ENCODE measurements at places on chromosomes 6 and 20.
A peak's percentile ranks its signal among the peaks of the same experiment; 100 is the strongest.

- no peak for DNase-seq
Observed at GRCh38 chr20:25538838-25539665, 46.3 kb downstream of the NINL start.

GRCh38 chr6:138428944-138429598 is 25.0 kb downstream of the HEBP2 start:
- peak; percentile 63 for DNase-seq

DNA sequence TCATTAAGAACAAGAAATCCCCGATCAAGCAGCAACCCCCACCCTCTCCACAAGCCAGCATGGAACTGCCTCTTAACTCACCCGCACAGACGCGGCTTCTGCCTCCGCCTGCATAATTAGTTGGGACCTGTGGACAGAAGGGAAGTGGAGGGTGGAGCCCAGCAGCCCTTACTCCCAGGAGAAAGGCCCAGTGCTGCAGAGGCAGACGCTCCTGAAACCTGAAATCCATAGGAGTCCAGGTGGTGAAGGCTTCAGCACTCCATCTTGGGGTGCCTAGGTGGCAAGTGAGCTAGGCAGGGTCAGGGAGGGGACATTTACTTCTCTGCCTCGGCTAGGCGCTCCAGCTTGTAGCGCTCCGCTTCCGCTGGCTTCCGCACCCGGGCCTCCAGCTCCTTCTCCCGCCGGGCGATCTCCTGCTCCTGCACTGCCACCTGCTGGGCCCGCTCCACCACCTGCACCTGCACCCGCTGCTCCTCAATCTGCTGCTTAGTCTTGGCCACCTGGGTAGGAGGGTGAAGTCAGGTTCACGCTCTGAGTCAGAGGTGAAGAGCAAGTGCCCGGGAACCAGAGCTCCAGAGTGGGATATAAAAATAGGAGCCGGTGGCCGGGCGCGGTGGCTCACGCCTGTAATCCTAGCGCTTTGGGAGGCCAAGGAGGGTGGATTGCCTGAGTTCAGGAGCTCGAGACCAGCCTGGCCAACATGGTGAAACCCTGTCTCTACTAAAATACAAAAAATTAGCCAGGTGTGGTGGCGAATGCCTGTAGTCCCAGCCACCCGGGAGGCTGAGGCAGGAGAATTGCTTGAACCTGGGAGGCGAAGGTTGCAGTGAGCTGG is 10.7 kb downstream of the TUBB start:
- DNase-seq: peak; percentile 68

DNA sequence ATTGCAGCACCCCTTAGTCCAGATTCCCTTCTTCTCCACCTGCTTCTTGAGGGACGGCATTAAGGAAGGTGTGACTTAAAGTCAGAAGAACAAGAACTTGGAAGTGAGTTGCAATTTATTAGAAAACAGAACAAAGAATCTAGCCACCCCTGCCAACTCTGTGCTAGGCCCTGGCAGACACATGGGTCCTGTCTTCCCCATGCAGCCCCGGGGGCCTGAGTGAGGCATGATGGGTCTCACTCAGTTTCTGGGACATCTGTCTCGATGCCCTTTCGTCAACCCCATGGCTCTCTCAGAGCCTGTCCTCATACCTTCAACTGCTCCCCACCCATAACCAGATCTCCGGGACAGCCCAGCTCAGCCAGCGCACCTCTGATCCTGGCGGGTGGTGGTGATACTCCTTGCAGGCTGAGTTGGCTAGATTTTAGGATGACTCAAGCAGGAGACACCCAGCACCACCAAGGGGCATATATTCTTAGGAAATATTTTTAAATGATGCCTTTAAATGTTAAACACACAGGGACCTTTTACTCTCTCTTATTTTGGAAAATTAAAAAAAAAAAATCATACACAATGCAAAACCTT is 143.2 kb upstream of the RNF24 start:
- no peak for DNase-seq

GRCh38 chr6:132866762-132867449 is 52.5 kb downstream of the RPS12 start:
- DNase-seq: peak; percentile 72

DNA sequence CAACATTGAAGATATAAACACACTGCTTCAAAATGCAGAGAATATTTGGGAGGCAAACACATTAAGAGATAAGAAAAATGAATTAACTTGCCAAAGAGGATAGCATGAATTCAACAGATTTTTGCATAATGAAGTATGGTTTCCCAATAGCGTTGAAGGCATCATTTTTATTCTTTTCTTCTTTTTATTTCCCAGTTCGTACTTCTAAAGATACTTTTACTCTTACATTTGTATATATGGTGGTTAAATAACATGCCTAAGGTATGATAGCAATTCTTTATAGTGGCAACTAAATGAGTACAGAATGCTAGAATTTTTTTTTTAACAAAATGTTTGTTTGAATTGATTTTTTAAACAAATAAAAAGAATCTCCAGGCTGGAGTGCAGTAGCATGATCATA is 473.4 kb upstream of the MARCKS start:
- peak; percentile 43 for DNase-seq

GRCh38 chr6:105258816-105259215 is 79.0 kb upstream of the POPDC3 start:
- no peak for DNase-seq

GRCh38 chr6:162026843-162027242 is 700.7 kb downstream of the PRKN start:
- no peak for DNase-seq

DNA sequence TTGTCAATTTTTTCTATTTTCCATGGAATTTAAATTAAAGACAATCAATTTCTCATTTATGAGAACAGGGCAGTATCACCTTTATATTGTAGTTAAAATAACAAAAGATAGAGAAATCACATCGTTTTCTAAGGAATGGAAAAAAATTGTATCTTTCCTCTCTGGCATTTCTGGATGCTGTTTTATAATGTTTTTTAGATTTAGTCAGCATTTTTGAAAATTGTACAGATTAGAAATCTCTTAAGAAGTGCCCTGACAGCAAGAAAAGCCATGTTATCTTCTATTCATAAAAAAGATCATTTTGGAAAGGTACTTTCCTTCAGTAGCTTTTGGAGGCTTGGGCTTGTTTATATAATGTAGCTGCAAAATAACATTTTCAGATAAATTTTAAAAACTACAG is 116.9 kb downstream of the PLG start:
- no peak for DNase-seq

- DNase-seq: no peak
Observed at GRCh38 chr6:170238741-170239565, 51.9 kb downstream of the DLL1 start.

GRCh38 chr20:11453430-11453829 is 464.3 kb upstream of the BTBD3 start:
- peak; percentile 93 for DNase-seq

DNA sequence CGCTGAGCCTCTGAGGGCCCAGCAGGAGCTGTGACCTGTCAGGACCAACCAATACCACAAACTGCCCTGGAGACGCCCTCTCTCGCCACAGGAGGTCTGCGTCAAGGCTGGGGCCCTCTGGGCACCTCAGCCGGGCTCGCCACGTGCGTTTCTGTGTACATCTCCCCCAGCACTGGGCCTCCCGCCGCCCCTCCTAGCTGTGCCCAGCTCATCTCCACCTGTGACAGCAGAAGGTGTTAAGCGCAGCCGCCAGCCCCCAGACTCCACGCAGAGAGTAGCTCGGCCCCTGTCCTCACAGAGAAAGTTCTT is 91.4 kb downstream of the TAF4 start:
- no peak for DNase-seq

DNA sequence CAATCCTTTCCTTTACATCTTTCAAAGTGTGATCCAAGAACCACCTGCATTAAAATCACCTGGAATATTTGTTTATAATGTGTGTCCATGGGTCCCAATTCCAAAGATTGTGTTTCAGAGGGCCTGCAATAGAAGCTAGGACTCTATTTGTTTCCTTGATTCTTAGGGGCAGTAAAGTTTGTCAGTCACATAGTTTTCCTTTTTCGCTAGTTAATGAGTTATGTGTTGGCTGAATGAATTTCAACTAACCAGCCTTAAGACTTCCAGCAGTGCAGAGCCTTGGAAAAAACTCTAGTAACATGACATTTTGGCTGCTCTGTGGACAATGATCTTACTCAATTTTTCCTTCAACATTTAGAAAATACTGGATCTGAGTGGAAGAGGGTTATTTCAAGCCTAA is 11.3 kb downstream of the FAM217A start:
- no peak for DNase-seq

DNA sequence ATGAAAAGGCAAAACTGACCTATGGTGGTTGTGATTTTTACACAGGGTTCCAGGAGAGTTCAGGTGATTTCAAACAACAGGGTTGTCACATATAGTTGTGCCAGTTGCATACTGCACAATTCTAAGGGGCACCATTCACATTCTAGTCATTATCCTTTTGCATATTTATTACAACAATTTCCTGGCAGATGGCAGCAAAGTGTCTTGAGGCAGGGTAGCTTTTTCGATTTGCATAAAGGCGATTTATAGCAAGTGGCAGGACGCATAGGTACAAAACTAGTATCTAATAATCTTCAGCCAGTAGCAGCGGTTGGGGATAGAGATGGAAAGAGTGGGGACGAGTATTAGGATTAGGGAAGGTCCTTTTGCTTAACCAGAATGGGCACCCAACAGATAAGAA is 46.5 kb upstream of the TRAF3IP2 start:
- DNase-seq: no peak

- DNase-seq: no peak
Observed at GRCh38 chr6:159913375-159913774, 22.6 kb downstream of the MAS1 start.

DNA sequence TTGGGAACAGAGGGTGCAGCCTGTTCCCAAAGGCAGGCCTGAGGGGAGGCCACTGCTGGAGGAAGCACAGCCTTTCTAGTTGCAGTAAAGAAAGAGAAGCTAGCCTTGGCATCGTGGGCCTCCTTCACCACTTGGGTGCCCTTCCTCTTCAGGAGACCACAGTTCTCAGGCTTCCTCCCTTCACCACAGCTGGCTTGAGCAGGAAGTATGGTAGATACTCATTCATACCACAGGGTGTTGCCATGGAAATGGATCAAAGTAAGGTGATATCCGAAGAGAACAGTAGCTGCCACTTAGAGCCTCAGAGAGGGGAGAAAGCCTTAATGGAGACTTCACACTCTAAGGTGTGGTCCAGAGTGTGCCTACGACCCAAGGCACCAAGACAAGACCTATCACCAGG is 120.4 kb upstream of the RIPOR2 start:
- DNase-seq: no peak

GRCh38 chr20:57114290-57115005 is 152.0 kb downstream of the BMP7 start:
- no peak for DNase-seq

- no peak for DNase-seq
Observed at GRCh38 chr6:170011204-170012036, 260.0 kb downstream of the ERMARD start.

DNA sequence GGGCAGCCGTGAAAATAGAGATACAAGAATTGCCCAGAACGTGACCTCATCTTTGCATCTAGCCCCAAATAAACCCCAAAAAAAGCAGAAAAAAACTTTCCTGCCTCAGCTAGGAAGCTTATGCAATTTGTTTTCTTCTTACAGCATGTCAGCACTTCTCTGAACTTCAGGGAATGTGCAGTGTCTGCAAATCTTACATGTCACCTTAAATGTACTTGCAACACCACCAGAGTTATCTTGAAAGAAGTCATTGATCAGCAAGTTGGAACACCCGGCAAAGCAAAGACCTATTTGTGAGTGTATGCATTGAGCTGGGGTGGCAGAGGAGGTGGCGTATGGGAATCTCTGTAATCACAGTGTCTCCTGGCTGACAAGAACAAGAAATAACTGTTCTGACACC is 123.4 kb downstream of the PKHD1 start:
- DNase-seq: no peak

DNA sequence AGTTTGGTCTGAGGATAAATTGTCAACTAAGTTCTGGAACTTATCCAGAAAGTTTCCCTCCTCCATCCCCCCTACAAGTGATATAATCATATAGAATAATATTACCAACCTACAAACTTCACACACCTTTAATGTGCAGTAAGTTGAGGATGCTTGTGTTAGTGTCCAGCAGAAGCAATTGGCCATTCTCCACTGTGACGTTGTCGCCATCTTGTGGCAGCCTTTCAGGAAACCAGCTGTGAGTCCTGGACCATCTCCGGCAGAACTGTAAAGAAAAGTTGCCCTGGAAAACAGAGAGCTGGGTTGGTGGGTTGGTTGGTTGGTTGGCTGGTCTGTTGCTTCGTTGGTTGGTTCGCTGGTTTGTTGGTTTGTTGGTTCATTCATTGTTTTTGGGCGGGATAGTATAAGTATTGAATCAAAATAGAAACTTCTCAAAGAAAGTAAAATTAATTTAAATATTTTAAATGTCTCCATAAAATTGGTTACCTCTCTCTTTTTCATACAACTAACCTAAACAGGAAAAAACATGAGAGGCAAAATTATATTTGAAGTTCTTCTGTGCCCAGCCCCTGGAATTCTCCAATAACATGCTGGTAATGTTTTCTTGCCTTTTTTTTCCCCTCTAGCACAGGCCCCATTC is 127.5 kb downstream of the PKHD1 start:
- DNase-seq: peak; percentile 70

GRCh38 chr6:113762641-113763040 is 94.5 kb upstream of the MARCKS start:
- DNase-seq: no peak

- DNase-seq: no peak
Observed at GRCh38 chr6:113092795-113093194, 745.7 kb downstream of the RFPL4B start.

- DNase-seq: no peak
Observed at GRCh38 chr6:120903836-120904235, 430.4 kb downstream of the TBC1D32 start.

DNA sequence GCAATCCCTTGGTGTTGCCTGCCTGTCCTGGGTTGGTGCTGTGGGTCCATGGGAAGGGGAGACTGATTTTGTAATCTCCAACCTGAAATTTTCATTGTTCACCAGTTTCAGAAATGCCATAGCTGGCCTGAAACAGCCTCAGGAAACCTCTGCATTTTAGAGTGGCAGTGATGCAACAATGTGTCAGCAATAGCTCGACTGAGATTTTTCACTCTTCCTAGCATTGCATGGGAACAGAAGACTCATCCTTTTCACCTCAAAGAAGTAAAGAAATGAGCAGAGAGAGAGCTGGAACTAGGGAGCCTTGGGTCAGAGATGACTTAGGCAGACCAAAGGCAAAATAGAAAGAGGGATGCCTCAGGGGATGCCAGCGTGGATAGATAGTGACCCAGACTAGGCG is 23.7 kb upstream of the TMEM14A start:
- peak; percentile 67 for DNase-seq

DNA sequence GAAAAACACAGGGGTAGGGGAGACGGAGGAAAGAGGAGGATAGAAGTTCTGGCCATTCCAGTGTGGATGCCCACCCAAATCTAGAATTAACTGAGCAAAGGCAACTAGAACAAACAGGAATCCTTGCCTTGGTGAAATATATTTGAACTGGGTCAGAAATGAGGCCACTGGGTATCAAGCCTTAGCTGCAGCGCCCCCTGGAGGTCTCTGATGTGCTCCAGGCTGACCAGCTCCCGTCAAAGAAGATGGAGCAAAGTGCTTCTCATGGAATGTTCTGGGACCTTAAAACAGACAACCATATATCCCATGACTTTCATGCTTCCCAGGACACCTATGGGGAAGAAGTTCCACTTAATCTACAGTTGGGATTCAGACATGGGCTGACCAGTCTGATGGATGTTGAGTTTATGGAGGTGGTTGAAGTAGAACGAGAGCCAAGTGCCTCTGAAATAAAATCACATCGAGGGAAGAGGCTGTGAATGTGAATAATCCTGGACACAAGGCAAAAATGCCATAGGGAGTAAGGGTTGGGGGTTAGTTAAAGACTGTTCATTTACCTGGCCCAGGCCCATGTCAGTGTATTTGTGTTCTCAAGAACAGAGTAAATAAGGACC is 50.4 kb downstream of the HLA-DPB1 start:
- DNase-seq: peak; percentile 52
